ENCODE measurements at places on chromosomes 3 and 15.

- DNase-seq, result peak; percentile 30
Observed at GRCh38 chr3:184255291-184256039, 5.9 kb downstream of the CAMK2N2 start.

GRCh38 chr3:119400466-119400865, 62.9 kb downstream of the TMEM39A start:
- DNase-seq, result no peak

DNA sequence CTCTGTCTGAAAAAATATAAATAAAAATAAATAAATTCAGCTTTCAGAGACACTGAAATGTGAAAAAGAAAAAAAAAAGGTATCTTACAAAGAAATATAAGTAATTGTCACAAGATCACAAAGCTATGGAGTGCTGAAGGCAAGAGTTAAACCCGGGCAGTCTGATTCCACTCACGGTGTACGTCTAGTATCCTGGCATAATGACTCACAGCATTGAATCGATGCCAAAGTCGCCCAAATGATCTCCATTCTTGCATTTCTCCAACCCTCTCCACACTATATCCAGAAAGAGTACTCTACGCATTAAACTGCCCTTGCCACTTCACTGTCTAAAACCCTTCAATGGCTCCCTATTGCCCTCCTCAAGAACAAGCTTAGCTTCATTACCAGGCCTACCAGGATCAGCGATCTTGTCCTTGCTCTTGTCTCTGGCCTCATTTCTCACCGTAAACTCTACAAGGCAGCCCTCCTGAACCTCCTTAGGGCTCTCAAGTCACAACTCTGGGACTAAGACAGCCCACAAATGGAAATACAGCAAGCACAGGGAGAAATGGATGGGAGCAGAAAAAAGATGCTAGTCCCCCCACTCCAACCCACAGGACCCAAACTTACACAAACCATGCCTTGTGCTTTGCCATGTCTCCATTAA, 7.7 kb downstream of the SUCLG2 start:
- DNase-seq, result no peak

GRCh38 chr15:78407608-78408354, 30.2 kb upstream of the IREB2 start:
- DNase-seq, result no peak

- DNase-seq, result no peak
Observed at GRCh38 chr3:146177072-146177471, 16.1 kb upstream of the PLOD2 start.

- no peak for DNase-seq
Observed at GRCh38 chr3:4824926-4825325, 154.3 kb upstream of the BHLHE40 start.

DNA sequence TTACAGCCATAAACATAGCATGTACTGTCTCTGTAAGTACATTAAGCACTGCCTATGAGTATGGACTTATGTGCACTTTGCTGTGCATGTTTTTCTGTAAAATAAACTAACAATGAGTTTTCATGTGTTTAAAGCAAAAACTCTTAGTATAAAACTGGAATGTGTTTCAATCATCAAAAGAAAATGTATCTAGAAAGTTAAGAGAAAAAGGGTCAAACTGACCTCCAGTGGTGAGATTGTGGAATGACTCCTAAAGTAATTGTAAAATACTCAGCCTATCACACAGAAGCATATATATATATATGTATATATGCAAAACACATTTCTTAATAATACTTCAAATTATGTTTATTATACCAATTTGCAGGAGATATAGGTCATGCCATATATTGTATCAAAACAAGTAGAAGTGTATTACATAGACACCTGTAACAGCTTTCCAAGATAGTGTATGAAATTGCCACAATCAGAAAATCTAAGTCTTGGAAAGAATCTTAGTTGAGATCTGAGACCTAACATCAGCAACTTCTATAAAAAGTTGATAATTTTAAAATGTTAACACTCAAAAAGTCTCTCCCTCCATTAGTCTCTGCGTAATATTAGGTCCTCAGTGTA, 199.6 kb downstream of the FMN1 start:
- no peak for DNase-seq

- DNase-seq, result no peak
Observed at GRCh38 chr15:35293353-35294130, 208.4 kb upstream of the NANOGP8 start.

DNA sequence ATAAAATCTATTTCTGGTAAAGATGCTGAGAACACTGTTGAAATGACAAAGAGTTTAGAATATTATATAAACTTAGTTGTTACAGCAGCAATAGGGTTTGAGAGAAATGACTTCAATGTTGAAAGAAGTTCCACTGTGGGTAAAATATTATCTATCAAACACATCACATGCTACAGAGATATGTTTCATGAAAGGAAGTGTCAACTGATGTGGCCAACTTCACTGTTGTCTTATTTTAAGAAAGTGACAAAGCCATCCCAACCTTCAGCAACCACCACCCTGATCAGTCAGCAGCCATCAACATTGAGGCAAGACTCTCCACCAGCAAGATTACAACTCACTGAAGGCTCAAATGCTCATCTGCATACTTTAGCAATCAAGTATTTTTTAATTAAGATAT, 20.2 kb downstream of the TMEM39A start:
- no peak for DNase-seq

GRCh38 chr3:156535162-156535627, 19.7 kb downstream of the SSR3 start:
- DNase-seq, result peak; percentile 37

GRCh38 chr15:101642361-101642760, 9.8 kb downstream of the TM2D3 start:
- DNase-seq, result no peak

- DNase-seq, result no peak
Observed at GRCh38 chr3:58693940-58694850, 27.6 kb upstream of the FAM3D start.

- DNase-seq, result no peak
Observed at GRCh38 chr3:122085673-122086072, 30.5 kb downstream of the CD86 start.

- no peak for DNase-seq
Observed at GRCh38 chr15:40932649-40933516, 3.7 kb downstream of the DLL4 start.

- no peak for DNase-seq
Observed at GRCh38 chr3:24355806-24356205, 138.8 kb downstream of the THRB start.

GRCh38 chr3:31247850-31248562, 284.7 kb upstream of the STT3B start:
- peak; percentile 49 for DNase-seq

DNA sequence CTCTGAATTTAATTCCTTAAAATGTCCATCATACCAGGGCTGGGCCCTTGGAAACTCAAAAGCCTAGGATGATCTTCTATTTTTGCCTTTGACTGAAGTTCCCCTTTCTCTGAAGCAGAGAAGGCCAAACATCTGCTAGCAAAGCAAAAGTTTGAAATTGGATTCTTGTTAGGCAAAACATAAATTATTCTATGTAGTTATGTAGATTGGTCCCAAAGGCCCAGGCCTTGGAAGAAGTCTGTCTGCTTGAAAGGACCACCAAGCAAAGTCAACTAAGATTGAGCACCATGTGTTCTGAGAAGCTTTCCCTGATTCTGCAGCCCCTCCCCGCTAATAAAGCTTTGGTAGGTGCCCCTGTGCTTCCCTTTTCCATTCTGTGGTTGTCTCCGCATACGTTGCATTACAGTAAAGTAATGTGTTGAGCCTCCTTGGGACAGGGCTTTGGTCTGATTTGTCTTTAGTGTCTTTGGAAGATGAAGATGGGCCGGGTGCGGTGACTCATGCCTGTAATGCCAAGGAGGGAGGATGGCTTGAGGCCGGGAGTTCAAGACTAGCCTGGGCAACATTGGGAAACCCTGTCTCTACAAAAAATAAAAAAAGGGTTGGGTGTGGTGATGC, 56.4 kb downstream of the RPL39L start:
- DNase-seq, result no peak

DNA sequence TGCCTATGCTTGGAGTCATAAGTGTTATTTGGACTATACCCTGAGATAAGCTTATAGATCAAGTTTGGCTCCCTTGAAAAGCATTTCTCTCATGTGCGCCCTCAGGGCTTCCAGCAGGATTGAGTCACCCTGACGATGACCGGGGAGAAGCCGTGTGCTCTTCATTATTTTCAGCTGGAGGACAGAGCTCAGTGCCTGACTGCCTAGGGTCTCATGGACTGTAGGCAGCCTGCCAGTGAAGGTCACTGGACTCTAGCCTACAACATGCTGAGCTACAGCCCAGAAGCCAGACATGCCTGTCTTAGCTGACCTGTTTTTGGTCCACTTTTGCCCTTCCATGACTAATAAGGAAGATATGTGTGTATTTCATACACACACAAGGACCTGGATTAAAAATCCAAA, 31.6 kb upstream of the NUDT16 start:
- DNase-seq, result no peak
